ENCODE measurements at places on chromosomes 1 and 21. TPM values are rescaled to one million over a fixed set of nuclear protein-coding genes. Genes with fewer than 3 reads are reported as not detected.
A peak's percentile ranks its signal among the peaks of the same experiment; 100 is the strongest.

GRCh38 chr1:37647281-37647680 is 12.6 kb upstream of the RSPO1 start:
- no peak for DNase-seq

- DNase-seq, result no peak
These were observed 34.1 kb upstream of the NEK7 start for GRCh38 chr1:198122693-198123092.

GRCh38 chr1:155016231-155016831 is 13.7 kb downstream of the ZBTB7B start:
- no peak for DNase-seq

DNA sequence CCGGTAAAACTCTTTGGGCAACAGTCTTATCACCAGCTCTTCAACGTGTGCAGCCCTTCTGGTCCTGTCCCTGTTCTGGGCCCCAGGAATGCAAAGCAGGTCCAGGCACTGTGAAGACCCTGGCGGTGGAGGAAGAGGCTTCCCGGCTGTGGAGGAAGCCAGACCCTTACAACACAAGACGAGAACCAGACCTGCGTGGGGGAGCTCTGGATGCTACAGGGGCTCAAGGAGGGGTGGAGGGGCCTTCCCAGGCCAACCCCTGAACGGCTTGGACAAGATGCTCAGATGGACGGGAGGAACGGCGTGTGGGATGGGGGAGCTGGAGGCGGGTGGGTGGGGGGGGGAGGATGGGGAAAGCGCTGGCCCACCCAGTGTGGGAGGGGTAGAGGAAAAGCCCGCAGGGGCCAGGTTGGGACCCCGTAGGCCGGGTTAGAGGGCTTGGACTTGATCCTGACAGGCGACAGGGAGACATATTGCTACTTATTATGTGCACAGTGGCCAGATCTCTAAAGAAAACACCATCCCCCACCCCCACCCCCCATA is 5.1 kb upstream of the OLIG2 start:
- DNase-seq, result no peak

- DNase-seq, result no peak
These were observed 365.8 kb downstream of the KIF26B start for GRCh38 chr1:245520611-245521010.

DNA sequence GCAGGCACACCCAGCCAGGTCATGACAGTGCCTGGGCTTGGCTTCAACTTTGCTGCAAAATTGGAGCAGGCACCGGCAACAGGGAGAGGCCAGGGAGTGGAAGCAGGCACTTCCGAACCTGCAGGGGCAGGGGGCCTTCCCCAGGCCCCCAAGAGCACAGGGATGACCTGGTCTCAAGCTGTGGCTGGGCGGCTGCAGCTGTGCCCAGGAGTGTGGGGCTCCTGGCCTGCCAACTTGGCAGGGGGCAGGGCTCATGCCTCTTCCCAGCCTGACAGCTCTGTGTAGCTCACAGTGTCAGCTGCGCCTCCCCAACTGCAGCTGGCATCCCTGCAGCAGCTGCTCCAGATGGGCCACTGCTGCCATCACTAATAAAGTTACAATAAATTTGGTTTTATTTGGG is 51.5 kb upstream of the SCYL3 start:
- peak; percentile 25 for DNase-seq

DNA sequence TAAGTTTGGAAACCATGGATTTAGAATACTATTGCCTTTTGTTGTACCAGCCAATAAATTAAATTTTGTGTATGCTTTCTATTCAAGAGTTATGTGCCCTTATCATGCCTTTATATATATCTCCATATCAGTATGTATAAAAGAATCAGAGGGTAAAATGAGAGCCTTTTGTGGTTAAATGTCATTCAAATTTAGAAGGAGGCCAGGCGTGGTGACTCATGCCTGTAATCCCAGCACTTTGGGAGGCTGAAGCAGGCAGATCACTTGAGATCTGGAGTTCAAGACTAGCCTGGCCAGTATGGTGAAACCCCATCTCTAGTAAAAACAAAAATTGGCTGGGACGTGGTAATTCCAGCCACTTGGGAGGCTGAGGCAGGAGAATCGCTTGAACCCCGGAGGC is 88.9 kb downstream of the XPR1 start:
- DNase-seq, result no peak

- no peak for DNase-seq
These were observed 45.4 kb upstream of the SYT6 start for GRCh38 chr1:114199017-114199594.

- no peak for DNase-seq
These were observed 21.1 kb upstream of the PDE9A start for GRCh38 chr21:42632336-42632751.

DNA sequence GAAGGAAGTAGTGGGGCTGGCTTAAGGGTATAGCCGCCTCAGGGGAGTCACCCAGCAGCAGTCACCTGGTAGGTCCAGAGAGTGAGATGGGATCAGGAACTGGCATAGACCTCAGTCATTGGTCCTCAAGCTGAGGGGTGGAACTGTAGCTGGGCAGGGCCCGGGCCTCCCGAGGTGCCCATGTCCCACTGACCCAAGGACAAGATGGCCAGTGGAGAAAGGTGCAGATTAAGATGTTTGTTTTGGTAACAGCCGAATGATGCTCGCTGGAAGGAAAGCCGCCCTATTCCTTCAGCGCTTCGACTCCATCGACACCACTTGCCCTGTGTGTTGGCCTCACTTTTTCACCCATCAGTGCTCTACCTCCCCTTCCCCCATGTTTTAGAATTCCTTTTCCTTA is 16.4 kb downstream of the COL9A2 start:
- no peak for DNase-seq

The GJA4 gene
- not detected for total RNA-seq

The PCBP3 gene
- total RNA-seq, result 72.7 TPM
